ENCODE measurements at places on chromosomes 6 and 20.

DNA sequence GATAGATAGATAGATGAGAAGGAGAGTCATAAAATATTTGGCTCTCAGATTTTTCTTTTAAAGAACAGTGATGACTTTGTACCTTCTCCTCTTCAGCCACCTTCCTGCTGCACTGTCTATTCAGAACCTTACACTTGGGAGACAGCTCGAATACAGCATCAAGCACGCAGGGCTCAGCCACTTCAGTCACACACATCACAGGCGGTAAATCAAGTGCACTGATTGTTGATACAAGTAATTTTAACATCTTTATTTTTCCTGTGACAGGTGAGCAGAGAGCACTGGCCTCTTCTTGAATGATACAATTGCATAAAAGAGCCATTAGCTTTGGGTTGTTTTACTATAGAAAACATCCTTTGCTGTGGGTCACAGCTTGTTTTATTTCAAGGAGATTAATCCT lies 1118.5 kb upstream of the EYS start:
- no peak for DNase-seq

GRCh38 chr6:31898383-31899011 lies 999 bp upstream of the EHMT2 start:
- no peak for DNase-seq

- no peak for DNase-seq
These were observed 212.7 kb downstream of the PACRG start for GRCh38 chr6:162940426-162940825.

GRCh38 chr20:3795511-3796468 lies at the start of gene CDC25B:
Gene CDC25B (plus strand): TSS chr20:3796310. CDS start chr20:3796532, 222 bp downstream.
- DNase-seq: peak; percentile 89

GRCh38 chr6:89970609-89971337 lies 76.5 kb downstream of the GJA10 start:
- no peak for DNase-seq
